ENCODE measurements at places on chromosomes 11 and 22.

DNA sequence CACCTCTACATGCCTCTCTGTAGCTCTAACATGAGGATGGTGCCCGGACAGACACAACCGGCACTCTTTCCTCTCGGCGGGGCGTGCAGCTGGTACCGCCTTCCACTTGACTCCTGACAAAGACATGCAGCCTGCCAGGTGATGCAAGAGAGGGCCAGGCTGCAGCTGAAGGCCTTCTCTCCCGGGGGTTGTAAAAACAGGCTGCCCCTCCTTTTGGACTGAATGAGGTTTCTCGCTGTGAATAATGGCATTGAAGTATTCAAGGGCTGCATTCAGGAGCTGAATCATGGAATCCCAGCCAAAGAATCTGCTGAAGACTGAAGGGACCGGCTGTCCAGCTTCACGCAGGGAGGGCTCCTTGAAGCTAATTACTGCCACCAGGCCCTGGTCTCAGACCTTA lies 110.9 kb downstream of the GALNT18 start:
- no peak overlapping the region for H3K4me3 ChIP-seq
- H3K4me1 ChIP-seq = peaks cover 15% of the 10 kb centered on the region
- H3K27ac ChIP-seq = no peak overlapping the region
- H3K36me3 ChIP-seq = no peaks in the 10 kb centered on the region
- no peak for DNase-seq
- H3K27me3 ChIP-seq = no peaks in the 10 kb centered on the region

- H3K27ac ChIP-seq = no peak overlapping the region
- DNase-seq = no peak
- H3K36me3 ChIP-seq = peaks cover 4% of the 10 kb centered on the region
- H3K4me1 ChIP-seq = no peaks in the 10 kb centered on the region
- H3K4me3 ChIP-seq = no peak overlapping the region
These were observed 71.4 kb downstream of the CTSC start for GRCh38 chr11:88266157-88266556.

DNA sequence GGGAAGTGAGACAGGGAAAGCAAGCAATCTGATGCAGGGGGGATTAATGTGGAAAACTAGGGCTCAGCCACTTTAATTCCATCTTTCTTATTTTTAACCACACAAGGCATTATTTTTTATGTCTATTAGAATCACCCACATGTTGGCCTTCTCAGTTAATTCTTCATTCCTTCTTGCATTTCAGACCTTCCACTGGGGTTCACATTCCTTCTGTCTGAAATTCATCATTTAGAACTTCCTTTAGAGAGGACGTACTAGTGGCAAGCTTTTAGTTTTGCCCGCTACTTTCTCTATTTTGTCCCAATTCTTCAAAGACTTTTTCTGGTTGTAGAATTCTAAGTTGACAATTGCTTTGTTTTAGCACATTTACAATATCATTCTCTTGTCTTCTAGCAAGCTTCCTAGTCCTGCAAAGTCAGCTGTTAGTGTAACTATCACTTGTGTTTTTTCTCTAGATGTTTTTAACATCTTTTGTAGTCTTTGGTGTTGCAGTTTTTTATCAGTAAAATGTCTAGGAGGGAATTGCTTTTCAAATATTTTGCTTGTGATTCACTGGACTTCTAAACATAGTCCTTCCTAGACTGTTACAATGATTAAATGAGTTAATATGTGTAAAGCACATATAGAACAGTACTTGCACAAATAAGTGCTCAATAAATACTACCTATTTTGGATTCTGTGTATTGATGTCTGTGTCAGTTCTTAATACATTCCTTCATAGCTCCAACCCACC lies 5.5 kb upstream of the NNMT start:
- H3K27me3 ChIP-seq = no peaks in the 10 kb centered on the region
- no peaks in the 10 kb centered on the region for H3K36me3 ChIP-seq
- no peak for DNase-seq
- H3K4me1 ChIP-seq = peaks cover 14% of the 10 kb centered on the region

GRCh38 chr11:12176410-12176809 lies 66.0 kb downstream of the MICAL2 start:
- no peak overlapping the region for H3K4me3 ChIP-seq
- peak overlapping the region; percentile 10 for H3K27ac ChIP-seq
- H3K27me3 ChIP-seq = no peaks in the 10 kb centered on the region
- peaks cover 19% of the 10 kb centered on the region for H3K4me1 ChIP-seq
- no peak for DNase-seq
- H3K36me3 ChIP-seq = no peaks in the 10 kb centered on the region

GRCh38 chr11:122599434-122599833 lies 56.1 kb upstream of the UBASH3B start:
- H3K4me3 ChIP-seq = no peak overlapping the region
- DNase-seq = no peak
- H3K27ac ChIP-seq = no peak overlapping the region
- no peaks in the 10 kb centered on the region for H3K27me3 ChIP-seq
- no peaks in the 10 kb centered on the region for H3K4me1 ChIP-seq
- no peaks in the 10 kb centered on the region for H3K36me3 ChIP-seq

DNA sequence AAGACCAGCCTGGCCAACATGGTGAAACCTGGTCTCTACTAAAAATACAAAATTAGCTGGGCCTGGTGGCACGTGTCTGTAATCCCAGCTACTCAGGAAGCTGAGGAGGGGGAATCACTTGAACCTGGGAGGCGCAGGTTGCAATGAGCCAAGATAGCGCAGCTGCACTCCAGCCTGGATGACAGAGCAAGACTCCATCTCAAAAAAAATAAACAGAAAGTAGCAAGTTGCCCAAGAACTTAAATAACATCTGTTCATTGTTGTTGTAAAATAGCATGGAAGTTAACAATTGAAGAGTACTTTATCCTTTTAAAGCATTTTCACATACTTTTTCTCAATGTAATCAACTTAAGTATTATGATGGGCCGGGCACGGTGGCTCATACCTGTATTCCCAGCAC lies 5.7 kb downstream of the AMBRA1 start:
- no peak overlapping the region for H3K4me3 ChIP-seq
- DNase-seq = no peak
- H3K27ac ChIP-seq = no peak overlapping the region
- no peaks in the 10 kb centered on the region for H3K27me3 ChIP-seq

DNA sequence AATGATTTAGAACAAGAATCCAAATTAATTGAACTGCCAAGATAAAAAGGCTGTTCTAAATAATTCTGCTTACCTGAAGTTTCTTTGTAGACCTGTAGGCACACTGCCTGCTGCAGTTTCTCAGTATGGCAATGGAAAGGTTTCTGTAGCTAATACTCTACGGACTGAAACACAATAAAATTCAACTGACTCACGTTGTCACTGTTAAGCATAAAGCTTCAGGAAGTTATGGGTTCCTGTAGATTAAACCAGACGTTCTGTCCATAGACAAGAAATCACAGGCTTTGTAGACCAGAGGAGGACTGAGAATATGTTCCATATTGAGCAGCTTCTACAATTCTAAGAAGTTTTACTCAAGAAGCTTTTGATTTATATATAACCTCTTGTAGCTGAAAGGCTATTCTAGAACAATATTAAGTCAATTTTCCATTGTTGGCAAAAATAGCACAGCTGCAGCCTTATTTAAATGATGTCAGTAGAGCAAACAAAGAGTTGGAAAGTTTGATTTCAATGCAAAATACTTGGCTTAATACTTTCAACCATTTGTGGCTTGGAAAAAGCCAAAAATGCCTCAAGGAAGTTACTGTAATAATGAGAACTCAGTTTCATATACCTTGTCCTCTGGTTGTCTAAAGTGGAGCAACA lies at the start of gene GLYATL2:
TSS of gene GLYATL2 (minus strand) at position 344 of the 645 bp plus-strand sequence. CDS start 5,092 bp downstream, outside the sequence.
- no peak within 1 kb of the TSS for H3K4me3 ChIP-seq
- H3K4me1 ChIP-seq = no peaks in the 10 kb centered on the region
- no peak for DNase-seq
- H3K36me3 ChIP-seq = no peaks in the 10 kb centered on the region

- DNase-seq = no peak
- no peaks in the 10 kb centered on the region for H3K4me1 ChIP-seq
- no peak overlapping the region for H3K27ac ChIP-seq
These were observed 859.3 kb downstream of the BRD1 start for GRCh38 chr22:48968201-48968959.

DNA sequence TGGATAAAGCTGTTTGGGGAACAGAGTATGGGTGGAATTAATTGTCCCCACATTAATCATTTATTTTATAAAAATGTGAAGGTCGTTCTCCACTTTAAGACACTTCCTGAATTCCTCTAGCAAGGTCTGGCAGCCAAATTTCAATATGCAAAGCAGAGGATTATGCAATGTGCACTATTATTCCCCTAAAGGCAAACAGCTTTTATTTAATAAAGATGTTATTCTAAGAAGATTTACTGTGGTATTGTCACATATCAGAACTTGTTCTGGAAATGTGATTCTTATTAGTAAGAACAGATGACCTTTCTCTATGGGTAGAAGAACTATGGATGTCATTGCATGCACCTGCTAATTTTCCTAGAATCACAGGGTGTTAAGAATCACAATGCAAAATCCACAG lies 1128.8 kb upstream of the CCDC90B start:
- no peak overlapping the region for H3K4me3 ChIP-seq
- H3K4me1 ChIP-seq = no peaks in the 10 kb centered on the region
- DNase-seq = no peak
- no peaks in the 10 kb centered on the region for H3K36me3 ChIP-seq

DNA sequence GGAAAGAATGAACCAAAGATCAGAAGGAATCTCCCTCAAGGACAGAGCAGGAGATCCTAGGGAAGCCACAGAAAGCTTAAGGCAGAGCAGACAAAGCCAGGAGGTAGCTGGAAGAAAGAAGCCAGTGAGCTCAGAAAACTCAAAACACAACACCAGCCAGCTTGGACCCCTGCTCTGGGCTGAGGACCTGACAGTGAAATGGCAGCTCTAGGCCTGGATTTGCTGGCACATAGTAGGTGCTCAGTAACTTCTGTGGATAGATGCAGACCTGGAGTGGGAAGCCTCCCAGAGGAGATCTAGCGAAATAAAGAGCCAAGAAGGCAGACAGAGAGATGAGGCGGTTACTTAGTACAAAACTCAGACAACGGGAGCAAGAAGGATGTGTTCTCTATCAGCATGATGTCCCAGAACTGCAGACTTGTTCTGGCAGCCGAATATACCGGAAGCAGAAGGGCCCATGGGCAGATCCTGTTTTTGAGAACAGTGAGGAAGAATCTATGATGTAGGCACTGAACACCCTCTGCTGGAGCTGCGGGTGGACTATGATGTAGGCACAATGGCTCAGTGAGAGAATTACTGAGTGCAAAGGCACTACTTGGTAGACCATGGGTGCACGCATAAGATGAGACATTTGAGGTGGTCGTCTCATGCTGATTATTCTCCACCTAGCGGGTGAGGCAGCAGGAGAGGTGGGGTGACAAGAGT lies 4.8 kb downstream of the ROBO4 start:
- H3K4me1 ChIP-seq = peaks cover 6% of the 10 kb centered on the region
- peak overlapping the region; percentile 25 for H3K27ac ChIP-seq
- no peak for DNase-seq
- H3K27me3 ChIP-seq = no peaks in the 10 kb centered on the region
- no peaks in the 10 kb centered on the region for H3K36me3 ChIP-seq

GRCh38 chr22:29936186-29936585 lies 53.2 kb downstream of the MTMR3 start:
- no peak overlapping the region for H3K4me3 ChIP-seq
- DNase-seq = no peak

GRCh38 chr11:77140231-77140851 lies 12.3 kb downstream of the MYO7A start:
- H3K36me3 ChIP-seq = no peaks in the 10 kb centered on the region
- no peak for DNase-seq
- no peaks in the 10 kb centered on the region for H3K4me1 ChIP-seq
- H3K27ac ChIP-seq = peak overlapping the region; percentile 61
- H3K4me3 ChIP-seq = no peak overlapping the region

DNA sequence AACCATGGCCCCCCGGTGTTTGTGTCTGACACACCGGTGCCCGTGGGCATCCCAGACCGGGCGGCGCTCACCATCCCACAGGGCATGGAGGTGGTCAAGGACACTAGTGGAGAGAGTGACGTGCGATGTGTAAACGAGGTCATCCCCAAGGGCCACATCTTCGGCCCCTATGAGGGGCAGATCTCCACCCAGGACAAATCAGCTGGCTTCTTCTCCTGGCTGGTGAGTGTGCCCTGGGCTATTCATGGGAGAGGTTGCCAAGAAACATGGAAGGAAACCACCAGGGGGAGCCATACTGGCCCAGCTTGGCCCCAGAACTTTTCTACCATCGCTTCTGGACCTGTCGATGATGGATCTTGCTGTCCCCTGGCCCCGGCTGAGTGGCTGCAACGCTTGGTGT lies 36.5 kb downstream of the PRDM11 start:
- H3K36me3 ChIP-seq = no peaks in the 10 kb centered on the region
- H3K4me3 ChIP-seq = no peak overlapping the region
- no peak for DNase-seq
- H3K4me1 ChIP-seq = peaks cover 11% of the 10 kb centered on the region

DNA sequence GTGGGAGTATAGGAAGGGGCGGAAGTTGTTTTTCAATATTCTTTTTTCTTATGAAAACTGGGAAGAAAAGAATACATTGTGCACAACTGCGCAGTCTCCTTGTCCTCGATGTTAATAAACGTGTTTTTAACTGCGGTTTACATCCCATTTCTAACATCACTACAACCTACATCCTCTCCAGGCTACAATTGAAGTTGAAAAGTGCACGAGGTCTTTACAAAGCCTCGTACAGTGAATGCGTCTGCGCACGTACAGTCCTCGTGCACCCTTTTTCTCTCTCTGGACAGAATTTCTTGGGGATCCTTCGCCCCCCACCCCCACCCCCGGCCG lies 102.4 kb downstream of the WT1 start:
- H3K4me3 ChIP-seq = peak overlapping the region; percentile 46
- no peaks in the 10 kb centered on the region for H3K36me3 ChIP-seq
- H3K27me3 ChIP-seq = peaks cover 47% of the 10 kb centered on the region
- DNase-seq = no peak
- H3K27ac ChIP-seq = no peak overlapping the region

DNA sequence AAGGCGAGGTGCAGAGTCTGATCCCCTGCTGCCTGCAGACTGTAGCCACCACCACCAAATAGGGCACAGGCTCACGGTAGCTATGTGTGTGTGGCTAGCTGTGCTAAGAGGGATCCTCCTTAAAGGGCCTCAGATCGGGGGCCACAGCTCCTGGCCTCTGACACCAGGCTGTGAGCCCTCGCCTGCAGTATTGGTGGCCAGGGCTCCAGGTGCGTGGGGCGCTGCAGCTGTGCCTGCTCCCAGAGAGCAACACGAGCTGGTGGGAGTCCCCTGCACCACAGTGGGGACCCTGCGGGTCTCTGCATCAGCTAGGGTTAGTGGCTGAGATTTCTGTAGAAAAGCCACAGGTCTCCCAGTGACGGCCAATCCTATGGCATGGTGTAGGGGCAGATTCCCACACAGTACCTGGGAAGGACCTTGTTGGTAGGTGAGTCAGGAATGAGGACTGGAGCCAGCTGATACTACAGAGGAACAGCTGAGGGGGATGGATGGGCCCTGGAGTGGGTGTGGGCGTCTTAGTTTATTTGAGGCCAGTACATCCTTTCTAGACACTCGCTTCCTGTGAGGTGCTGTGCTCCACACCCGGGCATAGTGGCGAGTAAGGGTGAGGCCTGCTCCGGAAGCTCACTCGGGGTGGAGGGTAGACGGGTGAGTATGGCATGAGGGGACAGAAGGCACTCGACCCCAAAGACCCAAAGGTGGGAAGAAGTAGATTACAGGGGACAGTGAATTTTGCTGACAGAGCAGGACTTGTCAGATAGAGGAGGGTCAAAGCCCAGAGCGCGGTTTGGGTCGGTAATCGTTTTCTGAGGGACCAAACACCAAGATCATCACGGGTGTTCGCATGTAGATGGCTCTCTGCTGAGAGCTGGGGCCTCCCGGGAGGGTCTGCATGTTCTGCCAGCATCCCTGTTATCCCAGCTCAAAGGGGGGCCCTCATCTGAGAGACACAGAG lies 212.5 kb downstream of the TBC1D22A start:
- no peak for DNase-seq
- H3K4me1 ChIP-seq = peaks cover 20% of the 10 kb centered on the region
- no peak overlapping the region for H3K4me3 ChIP-seq
- no peak overlapping the region for H3K27ac ChIP-seq
- H3K36me3 ChIP-seq = peaks cover 57% of the 10 kb centered on the region
